CD8-positive, alpha-beta T cell (primary cell): ENCODE measurements at places on chromosomes 1 and 21. TPM values are rescaled to one million over a fixed set of nuclear protein-coding genes. Genes with fewer than 3 reads are reported as not detected.

Gene OVAAL
- not detected for total RNA-seq

Gene TCHH
- not detected for total RNA-seq

Gene HSD3B1
- total RNA-seq, result not detected

Gene TEX35
- not detected for total RNA-seq

Gene S100A7A
- not detected for total RNA-seq

Gene MCOLN3
- total RNA-seq, result 0.14 TPM

Gene ACTL8
- total RNA-seq, result not detected

Gene AADACL3
- total RNA-seq, result not detected

Gene KIFAP3
- 15.3 TPM for total RNA-seq

Gene FCMR
- total RNA-seq, result 119 TPM

Gene QSOX1
- total RNA-seq, result 12.8 TPM

Gene FAAH
- total RNA-seq, result 6.5 TPM

Gene HAPLN2
- 0.39 TPM for total RNA-seq

Gene BRINP3
- total RNA-seq, result not detected

Gene SYCP1
- not detected for total RNA-seq
